NCI-H1694 treated with DMSO at 0.1 percent for 48 hours (cell line): ENCODE measurements at places on chromosomes 4 and X.

- DNase-seq = no peak
These were observed 39.9 kb downstream of the MTTP start for GRCh38 chr4:99614491-99614890.

GRCh38 chr4:153472122-153473037 is 6.2 kb downstream of the TMEM131L start:
- no peak for DNase-seq

- DNase-seq = no peak
These were observed 72.5 kb upstream of the CXorf51A start for GRCh38 chrX:146887020-146887419.

GRCh38 chr4:168317621-168318020 is 931 bp downstream of the DDX60 start:
- no peak for DNase-seq

GRCh38 chr4:2387829-2388228 is 30.6 kb downstream of the ZFYVE28 start:
- no peak for DNase-seq
